ENCODE measurements at places on chromosomes 6 and 20.

GRCh38 chr6:137246791-137247202 lies 27.6 kb upstream of the IFNGR1 start:
- DNase-seq = no peak

DNA sequence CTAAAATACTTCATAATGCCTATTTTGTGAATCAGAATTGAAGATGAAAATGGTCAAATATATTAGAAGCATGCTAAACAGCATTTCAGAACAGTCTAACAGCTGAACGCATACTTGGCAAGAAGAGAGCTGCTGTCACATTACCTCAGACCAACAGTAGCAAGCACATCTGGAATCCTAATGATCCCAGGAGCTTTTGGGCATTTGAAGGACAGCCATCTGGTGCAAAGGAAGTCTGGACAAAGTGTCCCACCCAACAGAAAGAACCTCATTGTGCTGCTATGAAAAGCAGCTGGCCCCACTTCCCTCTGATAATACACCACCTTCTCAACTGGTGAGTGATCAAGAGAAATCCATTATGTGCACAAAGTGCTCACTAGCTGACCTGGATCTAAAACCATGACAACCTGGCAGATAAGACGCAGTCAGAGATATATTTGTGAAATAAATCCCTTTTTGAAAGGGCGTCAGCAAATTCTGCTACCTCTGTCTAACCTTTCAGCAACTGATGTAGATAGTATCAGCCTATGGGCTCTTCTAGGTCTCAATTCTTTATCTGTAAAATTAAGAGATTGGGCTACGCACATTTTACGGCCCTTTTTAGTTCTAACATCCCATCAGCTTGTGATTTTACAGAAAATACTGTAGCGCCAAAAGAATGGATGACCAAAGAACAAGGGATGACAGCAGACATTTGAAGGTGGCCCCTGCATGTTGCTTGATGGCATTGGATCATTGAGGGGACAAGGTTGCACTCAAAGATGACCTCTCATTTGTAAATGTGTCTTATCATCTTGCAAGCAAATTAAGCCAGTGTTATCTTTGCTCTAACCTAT lies 78.7 kb downstream of the SGK1 start:
- no peak for DNase-seq

DNA sequence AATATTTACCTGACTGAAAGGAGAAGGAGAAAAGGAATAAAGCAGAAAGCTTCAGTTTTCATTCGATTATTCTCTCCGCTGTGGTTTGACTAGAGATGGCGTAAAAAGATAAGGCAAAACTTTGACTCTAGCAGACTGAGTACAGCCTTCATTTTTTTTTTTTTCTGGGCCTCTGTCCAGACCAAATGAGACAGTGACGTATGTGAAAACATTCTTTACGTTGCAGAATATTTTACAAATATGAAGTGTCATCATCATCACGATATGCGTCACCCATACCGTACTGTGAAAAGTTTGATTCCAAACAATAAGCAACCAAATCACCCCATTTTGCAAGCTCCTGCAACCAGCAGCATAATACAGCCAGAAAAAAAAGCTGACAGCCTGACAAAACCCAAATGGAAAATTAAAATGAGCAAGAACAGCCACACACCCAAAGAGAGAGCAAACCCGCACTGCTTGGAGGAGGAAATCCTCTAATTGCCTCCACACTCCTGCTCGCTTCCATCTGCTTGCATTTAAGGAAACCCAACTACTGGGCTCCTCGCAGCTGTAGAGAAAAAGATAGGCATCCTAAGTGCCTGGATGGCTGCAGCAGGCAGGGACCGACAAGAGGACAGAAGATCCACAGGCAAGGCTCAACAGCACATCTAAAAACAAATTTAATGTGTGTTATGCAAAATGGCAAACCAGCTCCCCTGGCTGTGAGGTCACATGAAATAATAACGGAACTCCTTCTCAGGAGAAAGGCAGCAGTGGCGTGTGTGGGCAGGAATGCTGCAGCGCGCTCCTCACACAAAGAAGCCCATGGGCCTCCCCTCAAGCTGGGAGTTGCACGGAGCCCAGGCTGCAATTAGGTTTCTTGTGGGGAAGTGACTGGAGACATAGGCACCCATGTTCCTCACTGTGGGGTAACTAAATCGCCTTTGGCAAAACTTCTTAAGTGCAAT lies 113.1 kb downstream of the FYN start:
- no peak for DNase-seq

GRCh38 chr6:21098744-21099143 lies 494.8 kb upstream of the SOX4 start:
- no peak for DNase-seq

GRCh38 chr6:138815797-138816528 lies 20.1 kb downstream of the ECT2L start:
- DNase-seq = no peak

DNA sequence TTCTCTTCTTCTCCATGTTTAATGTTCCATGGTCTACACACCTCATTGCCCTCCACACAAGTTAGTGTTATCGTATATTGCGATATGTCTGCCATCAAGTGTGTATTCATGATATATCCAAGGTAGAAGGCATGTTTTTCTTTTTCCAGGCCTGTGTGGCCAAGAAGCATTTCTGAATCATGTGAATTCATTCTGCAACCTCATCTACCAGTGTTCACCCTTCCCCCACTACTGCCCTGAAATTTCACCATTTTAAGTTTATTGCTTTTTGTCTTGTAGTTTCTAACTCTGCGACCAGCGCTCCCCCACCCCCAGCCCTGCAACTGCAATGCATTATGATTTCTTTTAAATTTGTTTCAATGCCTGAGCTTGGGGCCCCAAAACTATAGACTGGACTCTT lies 618.0 kb upstream of the FLRT3 start:
- no peak for DNase-seq

Measured in osteocyte (in vitro differentiated cells).